CD4-positive, CD25-positive, alpha-beta regulatory T cell (primary cell): ENCODE measurements at places on chromosomes 5 and 9. TPM values are rescaled to one million over a fixed set of nuclear protein-coding genes. Genes with fewer than 3 reads are reported as not detected.

Gene DMRT2
- not detected for total RNA-seq

GRCh38 chr5:105413406-105413990 is 1850.9 kb upstream of the NUDT12 start:
- no peak for DNase-seq

DNA sequence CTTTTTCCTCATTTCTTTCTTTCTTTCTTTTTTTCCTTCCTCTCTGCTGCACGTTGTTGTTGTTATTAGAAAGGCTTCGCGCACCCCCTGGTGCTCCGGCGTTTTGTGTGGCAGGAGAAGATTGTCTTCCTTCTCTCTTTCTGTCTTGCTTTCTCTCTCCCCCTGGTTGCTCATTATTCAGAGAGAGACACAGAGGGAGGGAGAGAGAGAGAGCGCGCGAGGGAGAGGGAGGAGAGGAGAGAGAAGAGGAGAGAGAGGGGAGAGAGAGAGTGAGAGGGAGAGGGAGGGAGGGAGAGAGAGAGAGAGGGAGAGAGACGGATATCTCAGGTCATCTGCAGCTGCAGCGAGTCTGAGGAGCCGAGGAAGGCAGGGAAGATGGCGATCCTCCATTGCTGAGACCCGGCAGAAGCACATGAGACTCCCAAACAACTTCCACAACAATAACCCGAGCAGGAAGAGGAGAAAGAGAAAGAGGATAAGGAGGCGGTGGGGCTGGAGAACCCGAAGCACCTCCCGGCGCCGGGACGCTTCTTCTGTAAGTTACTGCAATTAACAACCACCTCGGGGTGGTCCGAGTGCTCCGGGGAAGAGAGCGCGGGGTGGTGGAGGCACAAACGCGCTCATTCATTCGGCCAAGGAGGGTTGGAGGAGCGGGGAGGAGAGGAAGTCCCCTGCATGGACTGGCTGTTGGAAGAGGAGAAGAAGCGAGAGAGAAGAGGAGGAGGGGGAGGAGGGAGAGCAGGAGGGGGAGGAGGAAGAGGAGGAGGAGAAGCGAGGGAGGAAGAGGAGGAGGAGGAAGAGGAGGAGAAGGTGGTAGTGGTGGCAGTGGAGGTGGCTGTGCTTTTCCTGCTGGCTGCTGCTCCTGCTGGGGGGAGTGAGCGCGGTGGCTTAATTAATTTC is at the start of gene ZNF462:
Gene ZNF462, plus strand, starts transcription at position 346 of the 900 bp plus-strand sequence. CDS start 60,218 bp downstream, outside the sequence.
- DNase-seq = no peak

DNA sequence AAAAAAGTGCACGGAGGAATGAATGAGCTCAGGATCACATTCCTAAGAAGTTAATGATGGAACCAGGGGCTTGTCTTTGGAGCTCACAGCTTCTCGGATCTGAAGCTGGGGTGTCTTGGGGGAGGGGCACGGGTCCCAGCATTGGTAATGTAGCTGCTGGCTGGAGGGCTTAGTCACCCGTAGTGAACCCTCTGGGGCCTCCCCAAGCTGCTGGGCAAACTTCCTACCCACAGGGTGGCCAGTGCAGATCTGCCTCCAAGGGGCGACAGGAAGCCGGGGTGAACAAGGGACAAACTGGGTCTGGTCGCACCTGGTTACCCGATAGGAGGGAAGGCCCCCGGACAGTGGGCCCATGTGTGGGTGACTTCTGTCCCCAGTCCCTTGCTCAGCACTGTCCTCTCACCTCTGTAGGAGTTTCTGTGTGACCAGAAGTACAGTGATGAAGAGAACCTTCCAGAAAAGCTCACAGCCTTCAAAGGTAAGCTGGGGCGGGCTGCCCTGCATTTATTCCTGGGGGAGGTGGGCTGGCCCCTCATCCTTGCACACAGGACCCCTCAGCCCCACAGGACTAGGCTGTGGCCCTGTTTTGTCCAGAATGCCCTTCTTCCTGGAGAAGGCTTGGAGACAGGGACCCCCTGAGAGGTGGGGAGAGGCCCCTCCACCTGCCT is 14.1 kb upstream of the NUP214 start:
- DNase-seq = no peak

- DNase-seq = peak; percentile 87
Observed at GRCh38 chr9:129888293-129889121, 53.2 kb downstream of the USP20 start.

DNA sequence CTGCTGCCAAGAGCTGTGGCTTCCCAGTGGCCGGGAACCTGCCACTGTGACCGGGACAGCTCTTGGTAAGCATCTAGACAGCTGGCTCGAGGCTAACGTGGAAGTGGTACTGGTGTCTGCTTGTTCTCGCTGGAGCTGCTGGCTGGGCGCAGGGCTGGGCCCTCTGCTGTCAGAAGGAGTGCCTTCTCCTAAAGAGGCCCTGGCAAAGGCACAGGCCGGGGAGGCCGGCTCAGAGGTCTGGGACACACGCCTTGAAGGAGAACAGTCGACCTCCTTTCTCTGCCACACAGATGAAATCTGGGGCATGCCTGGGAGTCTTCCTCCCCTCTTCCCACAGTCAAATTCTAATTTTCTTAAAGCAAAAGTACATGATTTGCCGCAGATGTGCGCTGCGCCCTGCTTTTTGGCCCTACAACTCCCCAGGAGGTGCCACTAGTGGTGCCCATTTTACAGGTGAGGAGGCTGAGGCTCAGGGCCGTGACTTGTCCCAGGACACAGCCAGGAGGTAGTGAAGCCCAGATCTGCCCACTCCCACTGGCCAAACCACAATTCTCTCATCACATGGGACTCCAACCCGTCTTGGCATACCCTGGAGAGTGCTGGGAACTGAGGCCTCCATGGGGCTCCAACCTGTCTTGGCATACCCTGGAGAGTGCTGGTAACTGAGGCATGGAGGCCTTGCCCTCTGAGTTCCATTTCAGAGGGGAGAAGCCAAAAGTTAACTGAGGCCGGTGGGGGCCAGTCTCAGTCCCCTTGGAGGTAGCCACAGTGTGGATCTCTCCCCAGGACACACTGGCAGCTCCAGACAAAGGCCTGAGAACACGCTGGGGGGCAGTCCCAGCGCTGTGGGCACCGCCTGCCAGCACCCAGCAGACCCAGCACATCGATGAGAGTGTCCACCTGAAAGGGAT is 12.0 kb upstream of the RXRA start:
- no peak for DNase-seq

Gene PAEP
- total RNA-seq = not detected

GRCh38 chr9:16329671-16330113 is 540.8 kb downstream of the BNC2 start:
- DNase-seq = no peak

GRCh38 chr9:133906932-133907910 is 84.9 kb downstream of the VAV2 start:
- DNase-seq = no peak

DNA sequence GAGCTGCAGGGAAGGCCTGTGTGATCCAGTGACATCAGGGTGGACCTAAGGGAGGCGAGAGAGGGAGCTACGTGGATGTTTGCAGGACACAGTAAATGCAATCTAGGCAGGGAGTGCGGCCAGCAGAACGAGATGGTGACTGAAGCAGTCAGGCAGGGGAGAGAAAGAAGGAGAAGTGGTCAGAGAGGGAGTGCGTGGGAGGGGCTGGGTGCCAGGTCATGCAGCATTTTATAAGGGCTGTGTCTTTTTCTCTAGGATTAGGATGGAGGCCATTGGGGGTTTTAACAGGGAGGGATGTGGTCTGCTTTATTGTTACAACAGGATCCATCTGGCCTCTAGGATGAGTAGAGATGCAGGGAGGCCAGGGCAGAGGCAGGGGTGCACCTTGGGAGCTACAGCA is 80.4 kb downstream of the DCP2 start:
- DNase-seq = no peak

- no peak for DNase-seq
Observed at GRCh38 chr5:175092691-175093090, 351.3 kb downstream of the DRD1 start.

DNA sequence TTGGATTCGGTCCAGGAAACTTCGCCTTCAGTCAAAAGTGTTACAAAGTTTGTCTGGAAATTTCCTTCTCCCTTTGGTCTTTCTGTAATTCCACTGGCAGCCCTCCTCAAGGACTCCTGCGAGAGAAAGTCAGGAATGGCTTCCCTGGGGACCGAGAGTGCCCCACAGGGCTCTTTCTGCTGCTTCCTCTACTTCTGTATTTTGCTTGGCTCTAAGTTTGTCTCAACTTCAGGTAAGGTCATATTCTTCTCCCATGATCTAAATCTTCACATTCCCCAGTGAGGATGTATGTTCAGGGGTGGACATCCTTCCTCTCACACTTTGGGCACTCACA is 10.3 kb upstream of the RIOK2 start:
- no peak for DNase-seq

DNA sequence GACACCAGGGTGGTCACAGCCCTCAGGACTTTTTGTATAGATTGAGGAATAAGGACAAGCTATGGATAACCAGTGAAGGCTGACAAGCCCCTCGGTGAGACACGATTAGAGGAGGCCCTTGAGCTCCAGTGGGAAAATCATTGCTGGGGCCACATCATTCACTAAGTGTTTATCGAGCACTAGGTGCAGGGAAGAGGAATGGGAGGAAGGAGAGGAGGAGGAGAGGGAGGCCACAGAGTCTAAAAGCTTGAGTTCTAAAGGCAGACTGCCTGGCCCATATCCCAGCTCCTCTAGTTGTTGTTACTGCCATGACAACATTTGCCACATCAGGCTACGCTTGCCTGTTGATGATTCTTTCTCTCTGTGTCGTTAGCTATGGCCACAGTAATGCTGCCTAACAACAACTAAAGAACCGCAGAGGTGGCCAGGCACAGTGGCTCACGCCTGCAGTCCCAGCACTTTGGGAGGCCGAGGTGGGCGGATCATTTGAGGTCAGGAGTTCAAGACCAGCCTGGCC is 37.6 kb downstream of the NKX2-5 start:
- DNase-seq = no peak

DNA sequence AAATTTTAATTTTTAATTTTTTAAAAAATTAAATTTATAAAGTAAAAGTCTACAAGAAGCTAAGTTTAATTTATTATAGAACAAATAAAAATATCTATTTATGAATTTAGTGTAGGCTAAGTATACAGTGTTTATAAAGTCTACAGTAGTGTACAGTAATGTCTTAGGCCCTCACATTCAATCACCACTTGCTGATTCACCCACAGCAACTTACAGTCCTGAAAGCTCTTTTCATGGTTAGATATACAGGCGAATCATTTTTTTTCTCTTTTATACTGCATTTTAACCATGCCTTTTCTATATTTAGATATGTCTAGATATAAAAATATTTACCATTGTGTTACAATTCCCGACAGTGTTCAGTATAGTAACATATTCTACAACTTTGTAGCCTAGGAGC is 55.9 kb downstream of the PCSK1 start:
- no peak for DNase-seq

- DNase-seq = peak; percentile 58
Observed at GRCh38 chr5:10283927-10284635, 23.6 kb downstream of the CMBL start.

GRCh38 chr9:127132921-127133647 is 10.6 kb upstream of the ANGPTL2 start:
- DNase-seq = no peak

DNA sequence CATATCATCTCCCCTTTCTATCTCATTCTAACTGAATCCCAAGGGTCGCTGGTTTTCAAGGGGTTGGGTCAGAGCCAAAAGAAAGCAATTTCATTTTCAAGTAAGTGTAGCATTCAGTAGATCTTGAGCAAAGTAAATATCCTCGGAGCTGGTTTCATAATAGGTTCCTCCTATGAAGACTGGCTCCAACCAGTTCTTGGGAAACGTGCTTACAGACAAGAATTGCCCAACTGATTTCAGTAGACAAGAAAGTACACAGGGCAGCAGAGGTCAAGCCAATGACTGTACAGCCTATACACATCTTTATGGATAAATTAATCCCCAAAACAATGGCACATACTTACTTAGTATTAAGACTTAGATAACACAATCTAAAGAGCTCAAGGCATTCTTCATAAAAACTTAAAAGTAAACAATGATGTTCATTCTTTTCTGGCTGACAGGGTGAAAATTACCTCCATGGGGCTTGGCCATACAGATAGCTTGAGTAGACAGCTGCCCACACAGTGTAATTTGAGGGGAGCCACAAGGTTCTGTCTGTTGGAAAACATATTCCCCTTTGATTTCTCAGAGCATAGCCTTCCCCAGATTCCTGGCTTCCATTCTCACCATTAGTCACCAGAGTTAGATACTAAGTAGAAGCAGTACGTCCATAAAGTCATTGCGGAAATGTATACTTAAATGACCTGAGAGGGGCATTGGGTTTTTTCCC is 163.9 kb downstream of the ARRDC3 start:
- DNase-seq = no peak

DNA sequence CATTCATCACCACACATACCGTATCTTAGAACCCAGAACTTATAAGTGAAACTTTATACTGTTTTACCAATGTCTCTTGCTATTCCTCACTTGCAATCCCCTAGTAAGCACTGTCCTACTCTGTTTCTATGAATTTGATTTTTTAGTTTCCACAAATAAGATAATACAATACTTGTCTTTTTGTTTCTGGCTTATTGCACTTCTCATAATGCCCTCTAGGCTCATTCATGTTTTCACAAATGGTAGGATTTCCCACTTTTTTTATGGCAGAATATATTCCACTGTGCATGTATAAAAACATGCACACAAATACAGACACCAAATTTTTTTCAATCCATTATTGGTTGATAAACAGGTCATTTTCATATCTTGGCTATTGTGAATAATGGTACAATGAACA is 1742.3 kb upstream of the NUDT12 start:
- no peak for DNase-seq

- DNase-seq = no peak
Observed at GRCh38 chr5:55141945-55142690, 17.9 kb upstream of the GPX8 start.

Gene PCDHB8
- not detected for total RNA-seq

Gene ORM2
- not detected for total RNA-seq
